NCI-H774 (cell line): ENCODE measurements at places on chromosomes 6 and 20.

DNA sequence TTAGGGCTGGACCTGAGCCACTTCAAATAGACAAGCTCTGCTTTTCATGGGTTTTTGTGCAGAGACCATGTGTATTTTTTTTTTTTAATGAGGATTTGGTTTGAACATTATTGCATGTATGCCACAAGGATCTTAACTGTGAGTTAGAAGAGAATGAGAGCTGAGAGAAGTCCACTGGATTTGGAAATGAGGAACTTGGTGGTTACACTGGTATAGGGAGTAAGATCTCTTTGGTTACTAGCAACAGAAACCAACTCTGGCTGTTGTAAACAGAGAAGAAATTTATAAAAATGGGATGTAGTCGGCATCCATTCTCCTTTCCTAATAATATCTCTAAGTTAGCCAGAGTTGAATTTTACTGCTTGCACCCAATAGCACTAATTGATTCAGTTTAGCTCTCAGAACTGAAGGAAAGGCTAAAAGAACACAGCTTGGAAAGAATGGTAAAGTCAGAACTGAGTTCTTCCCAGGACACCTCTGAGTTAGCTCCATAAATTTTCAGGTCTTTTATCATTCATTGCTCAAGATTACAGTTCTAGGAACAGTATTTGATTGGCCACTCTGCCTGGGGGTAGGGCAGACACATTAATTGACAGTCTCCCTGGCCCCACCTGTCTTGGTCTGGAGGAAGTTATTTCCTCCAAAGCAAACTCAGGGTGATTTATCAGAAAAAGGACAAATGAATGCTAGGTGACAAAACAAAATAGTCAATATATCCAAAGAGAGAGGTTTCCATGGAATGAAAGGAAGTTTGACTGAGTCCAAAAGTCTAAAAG lies 3.9 kb upstream of the WFDC2 start:
- no peak for DNase-seq

GRCh38 chr6:27809067-27809938 lies 102.9 kb downstream of the OR2B2 start:
- DNase-seq: no peak

DNA sequence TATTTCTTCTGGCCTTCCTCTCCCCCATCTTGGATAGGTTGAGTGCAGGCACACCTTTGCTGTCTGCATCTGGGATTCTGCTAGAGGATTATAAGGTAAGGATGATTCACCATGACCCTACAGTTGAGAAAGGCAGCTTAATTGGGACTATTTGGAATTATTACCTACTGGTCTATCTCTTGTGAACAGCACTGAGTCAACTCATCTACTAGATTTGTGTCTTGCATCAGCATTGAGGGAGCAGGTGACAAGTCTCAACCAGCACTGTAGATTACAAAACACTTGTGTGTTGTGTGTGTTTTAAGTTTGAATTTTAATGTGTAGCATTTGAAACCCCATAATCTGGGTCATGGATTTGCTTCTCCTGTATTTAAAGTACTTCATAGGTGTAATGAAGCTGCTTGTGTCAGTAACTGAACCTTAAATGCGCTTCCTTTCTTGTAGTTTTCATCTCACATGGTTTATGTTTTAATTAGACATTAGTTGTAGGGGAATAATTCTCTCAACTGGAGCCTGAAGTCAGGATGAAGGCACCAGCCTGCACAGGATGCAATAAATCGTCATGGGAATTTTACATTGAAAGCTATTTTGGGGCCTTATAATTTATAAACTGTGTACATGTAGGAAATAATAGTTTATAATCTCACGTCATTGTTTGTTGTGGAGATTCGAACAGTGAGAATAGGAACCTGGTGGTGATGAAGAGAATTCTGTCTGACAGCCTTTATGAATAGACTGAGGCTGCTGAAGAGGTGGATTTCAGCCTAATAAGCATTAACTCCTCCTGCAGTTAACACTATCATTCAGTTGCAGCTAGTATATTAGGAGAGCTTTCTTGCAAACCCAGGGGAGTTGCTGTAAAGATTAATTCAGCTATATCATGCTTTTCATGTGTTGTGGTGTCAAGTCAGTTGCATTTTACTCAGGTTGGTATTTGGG lies 125.1 kb downstream of the JARID2 start:
- no peak for DNase-seq

DNA sequence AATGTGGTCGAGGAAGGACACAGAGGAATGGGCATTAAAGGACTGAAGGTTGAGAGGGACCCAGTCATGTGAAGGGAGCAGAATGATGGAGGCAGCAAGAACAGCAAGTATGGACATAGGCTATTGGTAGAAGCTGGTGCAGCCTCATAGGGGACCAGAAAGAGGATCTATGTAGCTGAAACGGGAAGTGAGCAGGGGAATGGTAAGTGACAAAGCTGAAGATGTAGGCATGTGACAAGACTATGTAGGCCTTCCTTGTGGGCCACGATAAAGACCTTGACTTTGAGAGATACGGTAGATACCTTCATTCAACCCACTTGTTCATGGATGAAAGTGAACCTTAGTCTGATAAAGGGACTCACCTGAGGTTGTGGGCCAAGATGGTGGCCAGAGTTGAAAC lies 3.5 kb downstream of the CTNNBL1 start:
- no peak for DNase-seq

DNA sequence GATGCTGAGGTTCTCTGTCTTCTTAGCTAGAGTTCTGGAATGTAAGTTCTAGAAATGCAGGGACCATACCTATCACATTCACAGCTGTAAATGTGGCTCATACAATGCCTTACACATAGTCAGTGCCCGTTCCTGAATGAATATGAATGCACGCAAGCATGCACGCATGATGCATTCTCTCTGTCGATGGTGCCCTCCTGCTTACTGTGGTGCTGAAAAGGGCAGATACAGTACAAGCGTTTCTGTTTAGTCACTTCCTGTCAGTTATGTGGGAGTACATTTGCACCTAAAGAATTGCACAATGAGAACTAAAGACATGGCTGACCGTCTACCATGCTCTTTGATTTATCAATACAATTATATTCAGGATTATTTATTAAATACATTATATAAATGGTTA lies 152.2 kb upstream of the SOX4 start:
- no peak for DNase-seq
